ENCODE measurements at places on chromosomes 12 and 14.

GRCh38 chr14:76929927-76930326 is 98.6 kb downstream of the IRF2BPL start:
- no peak for DNase-seq

GRCh38 chr14:90942511-90942910 is 117.9 kb downstream of the RPS6KA5 start:
- no peak for DNase-seq

DNA sequence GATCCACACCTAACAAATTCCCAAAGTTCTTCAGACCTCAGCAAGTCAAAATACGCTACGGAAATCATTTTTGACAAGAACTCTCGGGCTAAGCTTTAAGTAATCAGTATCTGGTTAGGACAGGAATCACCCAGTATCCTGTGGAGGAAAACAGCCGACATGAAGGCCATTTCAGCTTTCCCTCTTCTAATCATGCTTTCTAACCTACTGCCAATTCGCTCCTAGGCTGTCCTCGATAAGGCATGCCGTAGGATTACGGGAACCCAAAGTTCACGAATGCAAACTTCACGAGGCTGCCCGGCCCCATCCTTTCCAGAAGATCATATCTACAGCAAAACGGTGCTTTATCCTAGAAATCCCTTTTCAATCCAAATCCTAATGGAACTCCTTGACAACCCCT is 81.8 kb upstream of the PTPRB start:
- DNase-seq, result no peak

DNA sequence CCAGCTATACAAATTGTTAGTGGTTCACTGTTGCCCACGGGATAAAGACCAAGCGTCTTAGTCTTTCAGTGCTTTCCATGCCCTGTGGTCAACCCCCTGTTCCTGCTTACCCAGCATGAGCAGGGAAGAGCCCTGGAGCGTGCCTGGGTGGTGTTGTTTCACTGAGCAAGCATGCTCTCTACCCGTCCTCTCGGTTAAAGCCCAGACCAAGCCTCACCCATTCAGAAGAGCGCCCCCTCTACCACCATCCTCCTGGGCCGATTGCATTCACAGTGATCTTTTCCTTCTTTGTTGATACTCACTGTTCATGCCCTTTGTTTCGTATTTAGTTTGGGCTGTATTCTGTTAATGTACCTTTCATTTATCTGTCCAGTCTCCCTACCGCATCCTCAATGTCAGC is 25.1 kb downstream of the DYRK4 start:
- no peak for DNase-seq

DNA sequence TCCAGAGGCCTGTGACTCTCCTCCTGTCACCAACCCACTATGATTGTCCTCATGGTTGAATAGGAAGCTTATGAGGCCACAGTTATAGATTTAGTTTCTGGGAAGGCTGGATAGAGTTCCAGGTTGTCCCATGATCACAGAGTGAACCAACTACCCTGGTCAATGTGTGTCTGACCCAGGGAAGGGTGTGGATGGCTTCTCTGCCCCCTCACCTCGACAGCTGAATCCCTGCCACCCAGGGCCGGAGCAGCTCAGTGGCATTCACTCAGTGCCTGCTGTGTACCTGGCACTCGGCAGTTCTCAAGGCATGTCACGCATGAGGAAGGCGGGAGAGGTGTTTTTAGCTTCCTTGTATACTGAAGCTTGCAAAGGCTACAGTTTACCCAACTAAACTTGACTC is 43.2 kb downstream of the JDP2 start:
- DNase-seq, result no peak

DNA sequence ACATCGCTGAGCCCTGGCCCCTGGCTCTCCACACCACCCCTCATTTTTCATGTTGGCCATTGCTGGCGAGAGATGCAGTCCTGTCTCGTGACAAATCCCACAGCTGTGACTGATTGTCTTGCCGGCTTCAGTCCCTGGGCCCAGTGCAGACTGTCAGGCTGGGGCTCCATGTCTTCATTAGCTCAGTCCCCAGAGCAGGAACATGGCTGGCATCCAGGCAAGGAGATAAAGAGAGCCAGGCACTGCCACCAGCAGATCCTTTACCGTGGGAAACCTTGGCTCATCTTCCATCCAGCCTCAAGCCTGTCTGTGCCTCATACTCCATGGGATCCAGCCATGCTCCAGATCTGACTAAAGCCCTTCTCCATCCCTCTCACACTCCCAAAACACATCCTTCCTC is 284.7 kb upstream of the FKBP4 start:
- DNase-seq, result no peak

DNA sequence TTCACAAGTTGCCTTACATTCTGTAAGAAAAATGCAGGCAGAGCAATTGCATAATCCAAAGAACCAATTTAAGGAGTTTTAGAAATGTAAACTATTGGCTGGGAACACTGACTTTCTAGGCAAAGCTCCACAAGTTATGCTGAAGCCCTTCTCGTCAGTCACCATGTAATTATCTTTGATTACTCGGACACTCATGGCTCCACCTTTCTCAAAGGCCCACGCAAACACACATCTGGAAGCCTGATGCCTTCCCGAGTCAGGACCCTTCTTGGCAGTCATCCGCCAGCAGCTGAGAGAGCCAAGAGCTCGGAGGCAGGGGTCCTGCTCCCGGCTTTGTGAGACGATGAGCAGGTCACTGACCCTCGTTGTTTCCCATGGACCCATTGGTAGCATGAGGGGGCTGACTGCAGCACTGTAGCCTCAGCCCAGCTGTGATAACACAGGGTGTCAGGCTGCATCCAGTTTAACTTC is 202.2 kb downstream of the TMEM132D start:
- no peak for DNase-seq

- DNase-seq, result no peak
Measured at GRCh38 chr12:113092607-113093408, 36.3 kb downstream of the DTX1 start.

GRCh38 chr12:132497514-132498405 is 7.8 kb downstream of the FBRSL1 start:
- no peak for DNase-seq

- no peak for DNase-seq
Measured at GRCh38 chr12:92439420-92439805, 263.4 kb upstream of the PLEKHG7 start.

GRCh38 chr12:51428256-51428655 is 3.6 kb downstream of the SLC4A8 start:
- DNase-seq, result no peak

DNA sequence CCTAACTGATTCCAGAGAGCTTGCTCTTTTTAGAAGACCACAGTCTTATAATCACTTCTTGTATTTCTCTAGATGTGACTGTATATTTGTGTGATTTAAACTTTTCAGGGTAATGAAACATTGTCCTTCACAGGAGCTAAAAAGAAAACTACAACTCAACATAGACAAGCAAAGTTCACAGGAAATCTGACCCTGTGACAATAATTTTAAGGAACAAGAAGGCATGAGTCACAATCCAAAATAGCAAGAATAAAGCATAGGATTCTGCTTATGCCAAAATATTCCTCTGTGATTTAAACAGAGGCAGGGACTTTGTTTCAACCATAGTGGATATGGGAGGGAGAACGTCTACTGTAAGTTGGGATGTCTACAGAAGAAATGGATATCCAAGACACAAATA is 44.3 kb downstream of the GPR65 start:
- no peak for DNase-seq

GRCh38 chr14:54354096-54354495 is 42.7 kb upstream of the CDKN3 start:
- no peak for DNase-seq

GRCh38 chr12:21972055-21972454 is 30.8 kb upstream of the ABCC9 start:
- DNase-seq, result no peak

GRCh38 chr12:122927756-122928403 is 32.0 kb upstream of the VPS37B start:
- no peak for DNase-seq

All from stimulated activated CD8-positive, alpha-beta memory T cell treated with anti-CD3 and anti-CD28 coated beads, Interleukin-7, amount 100 ng/mL, for 1 hour (primary cell).